Immature natural killer cell (primary cell): ENCODE measurements at places on chromosomes 1 and 21.

DNA sequence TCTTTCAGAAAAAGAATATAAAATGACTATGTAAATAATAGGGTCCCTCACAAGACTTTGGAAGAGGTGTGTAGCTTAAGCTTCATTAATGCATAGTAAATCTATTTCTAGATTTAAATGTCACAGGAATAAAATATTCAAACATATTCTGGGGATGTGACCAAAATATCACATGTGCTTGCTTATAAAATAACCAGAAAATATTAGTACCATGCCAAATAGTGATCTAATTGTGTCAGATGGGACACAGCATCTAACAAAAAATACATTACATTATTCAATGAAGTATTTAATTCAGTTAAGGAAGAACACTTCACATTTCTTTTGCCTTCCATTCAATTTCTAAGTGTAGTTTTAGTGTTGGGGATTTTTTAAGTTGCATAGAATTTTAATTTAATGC is 179.5 kb downstream of the LRRC40 start:
- H3K4me1 ChIP-seq: no peaks in the 10 kb centered on the region
- H3K36me3 ChIP-seq: no peaks in the 10 kb centered on the region
- no peak overlapping the region for H3K4me3 ChIP-seq
- no peak for DNase-seq
- H3K27ac ChIP-seq: no peak overlapping the region

DNA sequence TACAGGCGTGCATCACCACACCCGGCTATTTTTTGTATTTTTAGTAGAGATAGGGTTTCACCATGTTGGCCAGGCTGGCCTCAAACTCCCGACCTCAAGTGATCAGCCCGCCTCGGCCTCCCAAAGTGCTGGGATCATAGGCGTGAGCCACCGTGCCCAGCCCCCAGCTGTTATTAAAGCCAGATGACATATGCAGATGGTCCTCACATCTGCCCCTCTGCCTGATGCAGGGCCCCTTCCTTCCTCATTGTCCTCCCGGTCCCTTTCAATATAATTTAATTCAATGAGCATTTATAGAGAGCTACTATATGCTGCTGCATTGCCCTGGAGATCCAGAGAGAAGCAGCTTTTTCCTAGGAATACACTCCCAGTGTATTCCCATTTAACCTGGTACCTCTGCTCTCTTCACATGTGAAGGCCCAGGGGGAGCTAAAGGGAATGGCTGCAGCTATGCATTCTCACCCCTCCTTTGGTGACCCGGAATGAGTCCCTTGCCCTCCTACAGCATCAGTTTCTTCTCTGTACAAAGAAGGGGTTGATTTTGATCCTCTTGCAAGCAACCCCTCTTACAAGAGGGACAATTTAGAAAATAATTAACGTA is 55.6 kb downstream of the L1TD1 start:
- no peak for DNase-seq
- no peak overlapping the region for H3K4me3 ChIP-seq
- no peaks in the 10 kb centered on the region for H3K36me3 ChIP-seq

DNA sequence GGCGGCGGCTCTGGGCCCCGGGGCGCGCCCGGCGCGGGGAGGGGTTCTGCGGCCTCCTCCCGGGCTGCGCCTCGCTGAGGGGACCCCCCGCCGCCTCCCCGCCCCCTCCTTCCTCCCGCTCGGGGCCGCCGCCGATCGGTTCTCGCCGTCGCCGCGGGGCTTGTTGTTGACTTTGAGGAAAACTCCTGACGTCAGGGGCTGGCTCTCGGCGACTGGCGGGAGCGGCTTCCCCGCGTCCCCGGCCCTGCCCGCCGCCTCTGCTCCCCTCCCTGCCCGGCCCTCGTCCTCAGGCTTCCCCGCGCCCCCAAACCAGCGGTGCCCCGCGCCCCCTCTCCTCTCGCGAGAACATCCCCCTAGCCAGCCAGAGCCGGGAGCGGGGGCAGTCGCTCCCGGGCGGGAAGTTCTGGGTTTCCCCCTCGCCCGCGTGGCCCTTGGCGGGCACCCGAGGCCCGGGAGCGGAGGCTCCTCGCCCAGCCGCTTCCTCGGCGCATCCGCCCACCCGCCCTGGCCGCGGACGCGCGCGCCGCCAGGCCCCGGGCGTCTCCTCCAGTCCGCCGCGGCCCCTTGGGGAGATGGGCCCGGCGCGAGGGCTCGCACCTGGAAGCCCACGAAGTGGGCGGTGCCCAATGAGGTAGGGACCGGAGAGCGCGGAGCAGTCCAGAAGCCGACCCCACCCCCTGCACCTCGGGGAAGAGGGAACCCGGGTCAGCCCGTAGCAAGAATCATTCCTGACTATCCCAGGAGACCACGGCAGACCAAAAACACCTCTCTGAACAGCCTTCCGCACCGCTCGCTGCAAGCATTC is 611 bp upstream of the AKT3 start:
- H3K27ac ChIP-seq: peak overlapping the region; percentile 96
- DNase-seq: peak; percentile 82
- no peaks in the 10 kb centered on the region for H3K36me3 ChIP-seq
- H3K4me1 ChIP-seq: peaks cover 47% of the 10 kb centered on the region

GRCh38 chr1:27097484-27097917 is 57.4 kb downstream of the SLC9A1 start:
- peak; percentile 65 for DNase-seq
- H3K27me3 ChIP-seq: no peaks in the 10 kb centered on the region
- no peaks in the 10 kb centered on the region for H3K36me3 ChIP-seq
- peaks cover 5% of the 10 kb centered on the region for H3K4me1 ChIP-seq
- H3K27ac ChIP-seq: no peak overlapping the region
